ENCODE measurements at places on chromosomes 3 and 15.

DNA sequence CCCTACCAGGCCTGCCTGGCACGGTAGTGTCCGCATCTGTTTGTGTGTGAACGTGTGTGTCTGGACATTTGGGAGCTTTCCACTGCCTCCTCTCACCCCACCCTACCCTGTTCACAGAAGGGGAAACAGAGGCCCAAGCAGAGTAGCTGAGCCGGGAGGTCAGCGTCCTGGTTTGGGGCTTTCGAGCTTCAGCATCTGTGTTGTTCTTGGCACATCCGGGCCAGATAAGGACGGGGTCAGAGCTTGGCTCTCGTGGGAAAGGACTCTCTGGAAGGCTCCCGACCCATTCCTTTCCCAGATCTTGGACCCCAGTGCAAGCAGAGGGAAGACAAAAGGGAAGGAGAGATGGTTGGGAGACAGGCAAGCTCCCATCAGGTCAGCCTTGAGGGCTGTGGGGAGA, 6.3 kb upstream of the PTH1R start:
- DNase-seq = no peak

- DNase-seq = no peak
These were observed 390.1 kb downstream of the IL20RB start for GRCh38 chr3:137347817-137348368.

DNA sequence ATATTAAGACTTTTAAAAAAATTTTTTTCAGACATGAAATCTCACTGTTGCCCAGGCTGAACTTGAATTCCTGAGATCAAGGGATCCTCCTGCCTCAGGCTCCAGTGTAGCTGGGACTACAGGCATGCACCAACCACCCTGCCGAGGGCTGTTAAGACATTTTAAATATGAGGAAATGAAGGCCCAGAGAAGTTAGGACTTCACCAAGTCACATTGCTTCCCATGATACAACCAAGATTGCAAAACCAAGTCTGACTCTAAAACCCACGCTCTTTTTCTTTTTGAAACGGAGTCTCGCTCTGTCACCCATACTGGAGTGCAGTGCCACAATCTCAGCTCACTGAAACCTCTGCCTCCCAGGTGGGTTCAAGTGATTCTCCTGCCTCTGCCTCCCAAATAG, 28.0 kb downstream of the PTPN9 start:
- DNase-seq = no peak

- DNase-seq = no peak
These were observed 33.2 kb downstream of the SMAD6 start for GRCh38 chr15:66734961-66735908.

DNA sequence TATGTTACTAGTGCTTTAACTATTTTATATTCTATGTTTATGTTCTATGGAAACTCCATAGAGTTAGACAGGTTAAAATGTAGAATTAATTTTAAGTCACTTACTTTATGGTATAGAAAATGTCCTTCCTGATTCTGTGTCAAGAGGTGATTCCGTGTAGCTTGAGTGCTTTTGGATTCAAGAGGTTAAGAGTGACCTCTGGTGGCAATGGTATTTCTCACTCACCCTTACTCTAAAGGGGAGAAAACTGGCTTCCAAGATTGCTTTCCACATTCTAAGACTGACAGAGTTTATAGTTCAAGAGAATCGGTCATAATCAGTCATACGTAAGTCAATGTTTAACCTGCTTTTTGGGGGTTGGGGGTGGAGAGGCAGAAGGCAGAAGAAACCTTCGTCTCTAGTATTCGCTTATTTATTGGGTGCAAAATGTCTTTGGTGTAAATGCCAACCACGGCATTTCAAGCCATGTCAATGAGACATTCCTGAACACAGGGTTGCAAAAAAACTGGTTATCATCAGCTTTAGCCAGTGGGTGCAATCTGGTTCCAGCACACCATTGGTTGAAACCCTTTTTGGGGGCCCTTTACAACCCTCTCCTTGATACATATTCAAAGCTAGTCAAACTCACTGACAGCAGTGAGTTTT, 92.0 kb upstream of the VGLL3 start:
- no peak for DNase-seq

GRCh38 chr3:88041005-88041404, 17.8 kb downstream of the CGGBP1 start:
- no peak for DNase-seq

- no peak for DNase-seq
These were observed 617.1 kb downstream of the NR2F2 start for GRCh38 chr15:96947296-96948229.

DNA sequence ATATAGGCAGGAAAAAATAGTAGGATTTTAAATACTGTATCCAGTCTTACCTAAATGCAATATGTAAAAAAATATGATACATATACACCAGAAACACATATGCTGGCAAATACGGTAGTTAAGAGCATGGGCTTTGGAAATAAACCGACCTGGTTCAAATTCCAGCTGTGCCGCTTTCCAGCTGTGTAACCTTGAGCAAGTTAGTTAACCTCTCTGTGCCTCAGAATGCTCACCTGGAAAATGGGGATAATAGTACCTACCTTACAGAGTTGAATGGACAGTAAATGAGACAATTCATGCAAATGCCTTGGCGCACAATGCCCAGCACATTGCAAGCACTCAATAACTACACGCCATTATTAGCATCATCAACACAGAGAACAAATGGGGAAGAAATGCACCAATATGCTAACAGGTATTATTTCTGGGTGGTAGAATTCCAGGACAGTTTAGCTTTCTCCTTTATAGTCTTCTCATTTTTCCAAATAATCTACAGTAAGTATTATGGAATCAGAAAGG, 50.6 kb downstream of the SUMF1 start:
- DNase-seq = no peak
